CD4-positive, alpha-beta T cell treated with Interleukin-6 at 100 ng/mL for 8 hours (primary cell): ENCODE measurements at places on chromosomes 1 and 21.

GRCh38 chr1:39294531-39294930 is 90.0 kb downstream of the MACF1 start:
- DNase-seq, result no peak

GRCh38 chr1:91613595-91613994 is 112.9 kb downstream of the CDC7 start:
- no peak for DNase-seq

GRCh38 chr1:165109013-165109412 is 247.5 kb downstream of the LMX1A start:
- DNase-seq, result no peak

GRCh38 chr1:109503935-109504334 is 5.6 kb downstream of the AMIGO1 start:
- peak; percentile 32 for DNase-seq

- no peak for DNase-seq
These were observed 37.6 kb downstream of the PDE4B start for GRCh38 chr1:65830306-65830705.

- DNase-seq, result no peak
These were observed 544.0 kb downstream of the LMO4 start for GRCh38 chr1:87872692-87873091.

DNA sequence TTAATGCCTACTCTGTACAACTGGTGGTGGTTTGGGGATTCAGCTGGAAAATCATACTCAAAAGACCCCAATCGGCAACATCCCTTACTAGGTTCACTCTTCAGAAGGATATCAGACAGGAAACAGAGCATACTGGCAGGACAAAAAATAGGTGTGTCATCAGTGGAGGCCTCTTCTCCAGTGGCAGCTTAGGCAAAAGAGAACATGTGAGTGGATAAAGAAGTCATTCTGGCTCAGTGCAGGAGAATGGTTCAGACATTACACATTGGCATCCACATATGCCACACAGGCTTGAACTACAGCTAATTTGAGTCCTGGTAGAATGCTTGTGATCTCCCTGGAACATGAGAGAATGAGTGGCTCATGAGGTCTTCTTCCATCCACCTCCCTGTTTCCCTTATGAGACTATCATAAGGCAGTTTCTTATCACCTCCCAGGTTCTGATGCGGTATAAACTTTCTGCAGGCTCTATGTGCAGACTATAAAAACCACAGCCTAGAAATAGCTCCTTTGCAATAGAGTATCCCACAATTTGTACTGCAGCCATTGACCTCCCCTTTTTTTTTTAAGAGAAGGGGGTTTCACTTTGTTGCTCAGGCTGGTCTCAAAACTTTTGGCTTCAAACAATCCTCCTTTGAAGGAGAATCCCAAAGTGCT is 24.7 kb downstream of the VAMP4 start:
- no peak for DNase-seq

DNA sequence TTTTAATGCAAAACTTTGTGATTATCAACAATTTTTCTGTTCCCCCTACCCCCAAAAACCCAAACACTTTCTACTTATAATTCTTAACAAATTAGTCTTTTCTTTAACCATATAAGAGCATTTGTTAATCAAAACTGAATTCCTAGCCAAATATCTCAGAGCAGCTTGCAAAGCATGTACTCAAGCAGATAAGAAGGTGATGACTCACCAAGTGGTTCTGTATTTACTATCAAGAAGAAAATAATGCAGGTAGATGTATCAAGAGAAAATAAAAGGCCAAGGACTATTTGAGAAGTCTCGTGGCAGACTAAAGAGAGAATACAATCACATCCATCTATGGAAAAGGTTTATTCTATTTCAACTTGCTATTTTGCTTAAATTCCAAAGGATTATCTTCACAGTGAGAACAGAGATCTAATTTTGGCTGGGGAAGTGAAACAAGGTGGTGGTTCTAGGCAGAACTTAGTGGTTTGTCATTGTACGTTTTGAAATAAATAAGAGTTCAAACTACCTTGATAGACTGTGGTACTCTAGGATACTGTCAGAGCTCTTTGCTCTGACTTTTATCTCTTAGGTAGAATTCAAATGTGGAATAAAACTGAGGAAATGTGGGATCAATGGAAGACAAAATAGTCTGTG is 94.7 kb upstream of the NRIP1 start:
- no peak for DNase-seq

GRCh38 chr1:191536791-191537429 is 621.4 kb upstream of the RGS18 start:
- no peak for DNase-seq

GRCh38 chr1:45172764-45173163 is 33.6 kb downstream of the ZSWIM5 start:
- no peak for DNase-seq

DNA sequence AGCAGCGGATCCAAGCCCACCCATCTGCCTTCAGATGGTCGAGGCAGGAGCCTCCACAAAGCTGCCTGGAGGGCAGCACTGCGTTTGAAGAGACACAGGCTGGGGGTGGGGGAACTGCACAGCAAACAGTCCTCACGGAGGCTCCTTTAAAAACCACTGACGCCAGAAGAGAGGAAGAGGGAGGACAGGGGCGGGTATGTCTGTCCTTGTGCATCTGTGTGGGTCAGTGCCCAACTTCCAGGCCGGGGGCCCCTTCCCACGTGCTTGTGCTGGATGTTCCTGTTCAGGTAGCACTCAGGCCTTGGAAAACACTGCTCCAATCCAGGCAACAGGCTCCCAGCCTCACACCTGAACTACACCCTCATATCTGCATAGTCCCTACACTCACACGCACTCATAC is 7.7 kb downstream of the AHDC1 start:
- no peak for DNase-seq

DNA sequence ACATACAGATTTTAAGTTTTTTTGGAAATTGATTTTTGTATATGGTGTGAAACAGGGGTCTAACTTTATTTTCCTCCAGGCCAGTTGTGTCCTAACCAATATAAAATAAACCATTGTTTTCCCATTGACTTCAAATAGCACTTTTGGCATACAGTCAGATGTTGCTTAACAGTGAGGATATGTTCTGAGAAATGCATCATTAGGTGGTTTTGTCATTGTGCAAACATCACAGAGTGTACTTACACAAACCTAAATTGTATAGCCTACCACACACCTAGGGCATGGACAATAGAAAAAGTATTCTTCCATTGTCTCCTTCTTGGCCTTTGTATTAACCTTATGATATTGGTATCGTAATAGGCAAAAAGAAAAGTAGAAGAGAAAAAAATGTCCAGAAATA is 37.4 kb upstream of the DISP1 start:
- no peak for DNase-seq

DNA sequence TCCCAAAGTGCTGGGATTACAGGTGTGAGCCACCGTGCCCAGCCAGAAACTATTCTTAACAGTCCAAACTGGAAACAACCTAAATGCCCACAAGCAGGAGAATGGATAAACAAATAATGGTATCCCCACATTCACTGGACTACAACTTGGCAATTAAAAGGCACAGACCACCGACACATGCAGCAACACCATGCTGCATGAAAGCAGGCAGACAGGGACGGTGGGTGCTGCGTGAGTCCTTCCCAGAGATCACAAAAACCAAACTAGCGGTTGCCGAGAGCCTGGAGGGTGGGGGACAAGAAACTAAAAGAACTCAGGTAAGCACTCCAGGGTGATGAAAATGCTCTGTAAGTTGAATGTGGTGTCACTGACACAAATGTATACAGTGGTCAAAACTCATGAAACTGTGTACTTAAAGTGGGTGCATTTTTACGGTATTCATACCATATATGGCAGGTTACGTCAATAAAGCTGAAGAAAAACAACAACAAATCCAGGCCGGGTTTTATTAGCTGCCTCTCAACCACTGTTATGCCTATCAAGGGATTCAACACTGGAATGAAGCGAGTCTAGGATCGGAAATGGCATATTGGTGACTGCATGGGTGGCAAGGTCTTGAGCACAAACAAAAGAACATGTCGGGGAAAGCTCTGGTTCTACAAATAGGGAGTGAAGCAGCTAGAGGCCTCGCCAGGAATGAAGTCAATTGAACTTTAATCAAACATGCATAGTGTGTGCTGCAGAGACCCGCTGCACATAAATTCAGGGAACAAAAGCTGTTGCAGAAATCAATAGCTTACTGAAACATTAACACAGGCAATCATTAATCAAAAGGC is 52.4 kb downstream of the SLC45A1 start:
- no peak for DNase-seq
